ENCODE measurements at places on chromosomes 1 and 21.

GRCh38 chr21:14685568-14685967 lies 139.5 kb upstream of the SAMSN1 start:
- no peak for DNase-seq

DNA sequence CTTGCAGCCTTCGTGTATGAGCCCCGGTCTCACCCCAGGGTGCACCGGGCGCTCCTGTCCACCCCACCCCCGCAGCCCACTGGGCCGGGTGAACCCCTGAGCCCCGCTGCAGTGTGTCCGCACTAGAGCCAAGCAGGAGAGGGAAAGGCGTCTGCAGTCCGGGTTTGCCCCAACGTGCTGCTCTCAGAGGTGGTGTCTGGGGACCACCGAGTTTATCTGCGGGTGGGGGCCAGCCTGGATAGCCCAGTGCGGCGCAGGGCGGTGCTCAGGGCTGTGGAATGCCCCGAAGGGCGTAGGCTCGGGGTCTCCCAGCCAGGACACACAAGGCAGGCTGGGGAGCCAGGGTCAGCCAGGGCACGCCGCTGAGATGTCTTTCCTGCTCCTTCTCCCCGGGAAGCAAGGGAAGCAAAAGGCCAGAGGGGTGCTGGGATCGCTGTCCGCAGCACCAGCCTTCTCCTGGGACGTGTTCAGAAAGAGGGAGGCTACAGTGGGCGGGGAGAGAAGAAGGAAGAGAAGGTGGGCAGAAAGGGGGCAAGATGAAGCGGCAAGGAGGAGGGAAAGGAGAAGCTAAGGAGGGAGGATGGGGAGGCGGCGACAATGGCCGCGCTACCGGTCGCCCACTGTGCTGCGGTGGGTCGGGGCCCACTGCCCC lies 56.6 kb downstream of the MAB21L3 start:
- DNase-seq, result peak; percentile 53

DNA sequence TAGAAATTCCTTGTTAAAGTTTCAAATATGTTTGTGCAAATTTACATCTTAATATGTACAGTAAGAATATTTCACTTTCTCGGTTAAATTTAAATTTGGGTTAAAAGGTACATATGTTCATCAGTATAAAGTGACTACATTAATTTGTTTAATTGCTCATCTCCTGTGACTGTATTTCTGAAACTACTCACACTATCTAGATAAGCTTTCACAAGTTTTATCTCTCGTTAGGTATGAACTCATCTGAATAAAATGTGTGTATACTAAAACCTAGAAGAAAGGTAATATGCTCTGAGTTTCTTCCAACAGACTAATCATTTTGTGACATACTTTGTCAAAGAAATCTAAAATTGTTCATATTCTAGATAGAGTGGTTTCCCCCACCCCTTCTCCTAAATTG lies 150.7 kb downstream of the PATJ start:
- DNase-seq, result no peak

DNA sequence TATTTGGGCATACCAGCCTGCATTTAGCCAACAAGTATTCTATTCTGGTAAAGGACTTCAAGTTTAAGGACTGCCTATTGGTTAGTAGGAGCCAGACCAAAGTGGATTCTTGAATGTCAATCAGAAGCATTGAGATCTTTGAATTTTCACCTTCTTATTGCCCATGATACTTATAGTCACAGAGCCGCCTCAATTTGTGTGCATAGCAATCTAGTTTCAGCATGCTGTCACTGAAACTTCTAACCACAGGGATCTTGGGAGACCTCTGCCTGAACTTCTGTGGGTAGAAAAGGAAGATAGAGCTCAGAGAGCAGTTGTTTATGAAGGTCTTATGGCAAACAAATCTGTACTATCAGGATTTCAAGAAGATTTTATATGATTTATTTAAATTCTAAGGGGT lies 501.4 kb upstream of the USP24 start:
- no peak for DNase-seq

DNA sequence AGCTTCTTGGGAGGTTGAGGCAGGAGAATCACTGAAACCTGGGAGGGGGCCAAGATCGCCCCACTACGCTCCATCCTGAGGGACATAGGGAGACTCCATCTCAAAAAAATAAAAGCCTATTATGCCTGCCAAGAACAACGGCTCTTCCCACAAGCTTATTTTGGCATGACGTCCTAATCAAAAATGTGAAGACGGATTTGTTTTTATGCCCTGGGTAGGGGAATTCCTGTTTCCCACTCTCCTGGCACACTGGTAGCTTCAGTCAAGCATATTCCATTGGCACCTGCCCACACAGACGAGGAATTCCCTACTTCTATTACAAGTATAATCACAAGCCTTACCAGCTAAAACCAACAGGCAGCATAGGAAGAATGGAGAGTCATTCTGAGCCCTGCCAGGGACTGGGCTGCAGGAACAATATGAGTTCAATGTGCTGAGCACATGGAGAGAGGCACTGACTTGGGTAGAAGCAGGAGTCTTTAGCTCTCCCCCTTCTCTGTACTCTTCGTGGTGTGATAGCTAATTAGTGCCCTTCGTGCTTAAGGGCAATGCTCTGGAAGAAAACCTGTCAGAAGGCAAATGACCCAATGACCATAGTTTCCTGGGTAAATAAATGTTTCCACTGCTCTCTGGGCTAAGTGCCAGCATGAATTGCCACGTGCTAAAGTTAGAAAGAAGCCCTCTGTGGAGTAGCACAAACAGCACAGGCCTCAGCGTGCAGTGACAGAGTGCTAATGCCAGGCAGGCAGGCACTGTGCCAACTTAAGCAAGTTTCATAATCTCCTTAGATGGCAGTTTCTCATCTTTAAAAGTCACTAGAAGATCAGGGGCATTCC lies 16.8 kb downstream of the TNFSF4 start:
- peak; percentile 55 for DNase-seq

- DNase-seq, result no peak
These were observed 6.3 kb upstream of the CD247 start for GRCh38 chr1:167524651-167525050.

GRCh38 chr1:3651026-3651929 lies 1.0 kb upstream of the TP73 start:
- DNase-seq, result no peak

DNA sequence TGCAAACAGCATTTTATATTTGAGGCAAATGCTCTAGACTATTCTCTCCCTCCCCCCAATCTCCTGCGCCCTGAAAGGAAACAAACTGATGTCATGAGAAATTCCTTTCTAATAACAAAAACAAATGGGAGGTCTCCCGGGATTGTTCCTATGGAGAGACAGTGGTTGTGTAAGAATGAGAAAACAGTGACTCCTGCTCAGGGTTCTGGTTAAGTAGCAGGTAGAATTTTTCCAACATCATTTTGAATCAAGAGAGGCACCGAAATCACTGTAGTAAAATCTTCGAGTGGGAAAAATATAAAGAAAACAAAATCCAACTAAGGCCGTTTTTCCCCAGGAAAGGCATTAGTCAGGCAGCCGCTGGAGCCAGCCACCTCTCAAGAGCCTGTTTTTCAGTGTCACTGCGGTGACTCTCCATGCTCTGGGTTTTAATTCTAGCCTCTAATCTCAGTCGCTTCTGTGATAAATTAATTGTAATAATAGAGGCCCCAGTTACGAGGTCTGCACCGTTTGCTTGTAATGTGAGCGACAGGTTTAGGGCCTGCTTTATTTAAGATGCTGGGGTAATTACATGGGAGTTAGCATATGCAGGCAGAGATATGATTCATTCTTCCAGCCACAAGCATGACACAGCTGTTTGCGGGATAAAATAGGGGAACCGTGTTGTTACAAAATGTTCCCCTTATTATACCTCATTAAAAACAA lies 80.3 kb downstream of the RNF220 start:
- DNase-seq, result peak; percentile 64

- DNase-seq, result no peak
These were observed 738.4 kb upstream of the RGS18 start for GRCh38 chr1:191419842-191420241.

DNA sequence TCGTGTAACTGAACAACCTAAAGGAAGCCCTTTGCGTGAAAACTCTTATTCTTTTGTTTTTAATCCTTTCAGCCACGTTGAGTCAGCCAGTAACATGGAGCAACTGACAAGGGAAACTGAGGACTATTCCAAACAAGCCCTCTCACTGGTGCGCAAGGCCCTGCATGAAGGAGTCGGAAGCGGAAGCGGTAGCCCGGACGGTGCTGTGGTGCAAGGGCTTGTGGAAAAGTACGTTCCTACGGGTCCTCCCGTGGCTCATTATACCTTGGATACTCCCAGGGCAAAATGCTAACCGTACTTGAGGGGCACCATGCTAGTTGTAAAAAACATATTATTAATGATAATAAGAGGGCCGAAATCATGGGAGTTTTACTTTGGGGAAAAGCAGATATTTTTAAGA lies 49.4 kb downstream of the LAMC2 start:
- DNase-seq, result peak; percentile 52

GRCh38 chr1:53618500-53619366 lies 120.2 kb downstream of the GLIS1 start:
- no peak for DNase-seq

DNA sequence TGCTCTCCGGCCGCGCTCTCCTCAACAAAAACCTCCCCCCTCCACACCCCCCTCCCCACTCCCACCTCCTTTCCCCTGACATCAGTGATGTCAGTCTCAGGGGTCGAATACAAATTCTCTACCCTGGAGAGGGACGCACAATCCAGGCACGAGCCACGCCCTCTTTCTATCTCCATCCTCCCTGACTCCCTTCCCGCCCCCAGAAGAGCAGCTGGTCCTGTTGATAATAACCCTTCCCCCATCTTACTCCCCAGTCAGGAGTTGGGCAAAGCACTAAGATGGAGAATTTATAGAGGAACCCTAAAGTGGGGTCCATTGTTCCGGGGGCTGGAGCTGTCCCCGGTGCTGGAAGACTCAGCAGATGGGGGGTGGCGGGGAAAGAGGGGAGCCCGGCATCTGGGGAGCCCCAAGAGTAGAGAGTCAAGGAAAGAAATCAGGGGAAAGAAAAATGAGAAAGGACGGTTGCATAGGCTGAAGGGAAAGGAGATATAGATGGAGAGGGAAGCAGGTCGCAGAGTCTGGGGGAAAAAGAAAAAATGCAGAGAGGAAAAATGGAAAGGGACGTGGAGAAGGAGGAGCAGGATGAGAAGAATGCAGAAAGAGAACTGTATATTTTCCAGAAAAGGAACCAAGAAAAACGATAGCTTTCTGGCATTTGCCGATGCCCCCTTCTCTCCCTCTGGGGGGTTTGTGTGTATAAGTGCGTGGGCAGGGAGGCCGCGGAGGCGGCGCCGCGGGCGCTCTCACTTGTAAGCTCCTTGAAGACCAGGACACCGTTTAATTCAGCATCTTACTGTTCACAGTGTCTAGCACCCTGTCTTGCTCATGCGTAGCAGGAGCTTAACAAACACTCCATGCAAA lies at the start of gene CELF3:
TSS of gene CELF3 (minus strand) at position 33 of the 861 bp plus-strand sequence. CDS start 783 bp downstream, outside the sequence.
- peak; percentile 64 for DNase-seq

GRCh38 chr21:26115899-26116298 lies 54.7 kb downstream of the APP start:
- peak; percentile 10 for DNase-seq

GRCh38 chr1:67945733-67946374 lies 104.6 kb downstream of the DIRAS3 start:
- no peak for DNase-seq

DNA sequence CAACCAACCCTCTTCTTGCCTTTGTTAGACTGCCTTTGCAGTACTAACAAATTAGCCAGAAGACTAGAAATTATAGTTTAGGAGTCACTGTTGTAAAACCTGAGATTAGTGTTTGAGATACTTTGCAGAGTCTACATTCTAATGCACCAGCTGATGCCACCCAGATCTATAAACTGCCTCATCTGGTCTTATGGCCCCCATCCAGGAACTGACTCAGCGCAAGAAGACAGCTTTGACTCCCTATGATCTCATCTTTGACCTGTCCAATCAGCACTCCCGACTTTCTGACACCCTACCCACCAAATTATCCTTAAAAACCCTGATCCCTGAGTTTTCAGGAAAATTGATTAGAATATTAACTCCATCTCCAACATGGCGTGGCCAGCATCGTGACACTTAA lies 334.6 kb downstream of the RGS7 start:
- no peak for DNase-seq

- DNase-seq, result no peak
These were observed 98.2 kb downstream of the PTPN14 start for GRCh38 chr1:214453109-214453722.

GRCh38 chr1:181126871-181127587 lies 38.5 kb downstream of the IER5 start:
- DNase-seq, result peak; percentile 49

DNA sequence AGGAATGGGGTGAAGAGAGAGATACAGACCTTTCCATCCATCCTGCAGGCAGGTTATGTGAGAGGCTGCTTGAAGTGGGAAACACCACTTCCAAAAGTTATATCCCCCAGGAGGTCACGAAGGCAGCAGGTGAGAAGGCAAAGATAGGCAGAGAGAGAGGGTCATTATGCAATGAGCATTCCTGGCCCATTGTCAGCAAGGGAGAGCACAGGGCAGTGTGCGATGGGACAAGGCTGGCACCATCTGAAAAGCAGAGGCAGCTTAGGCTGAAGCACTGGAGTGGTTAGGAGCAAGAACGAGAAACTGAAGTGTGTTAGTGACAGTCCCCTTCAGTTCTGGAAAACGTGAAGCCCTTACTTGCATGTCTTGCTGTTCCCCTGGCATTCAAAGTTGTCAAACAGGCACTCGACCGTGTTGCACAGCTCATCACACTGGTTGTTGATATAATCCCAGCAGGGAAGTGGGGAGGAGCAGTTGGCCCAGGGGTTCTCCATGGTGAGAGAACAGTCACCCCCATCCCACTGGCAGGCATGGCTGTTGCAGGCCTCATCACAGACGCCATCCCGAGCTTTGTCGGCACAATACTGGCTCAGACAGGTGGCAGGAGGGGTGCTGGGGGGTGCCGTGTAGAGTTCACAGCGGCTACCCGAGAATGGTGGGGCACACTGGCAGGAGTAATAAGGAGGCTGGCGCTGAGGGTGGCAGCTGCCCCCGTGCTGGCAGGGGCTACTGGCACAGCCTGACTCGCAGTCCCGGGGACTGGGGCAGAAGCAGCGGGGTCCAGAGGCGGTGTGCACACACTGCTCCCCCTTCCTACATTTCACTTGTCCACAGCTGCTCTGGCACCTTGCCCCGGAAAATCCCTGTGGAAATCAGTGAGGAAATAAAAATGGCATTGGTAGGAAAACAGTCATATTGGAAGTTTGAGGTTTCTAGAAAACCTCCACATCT lies 28.9 kb upstream of the ADAM30 start:
- DNase-seq, result no peak

GRCh38 chr1:184292101-184292500 lies 94.7 kb upstream of the C1orf21 start:
- DNase-seq, result no peak

- peak; percentile 73 for DNase-seq
These were observed 83.3 kb upstream of the PGBD5 start for GRCh38 chr1:230509281-230509977.

All from urothelium cell line (cell line).